Fibroblast of skin of right biceps (primary cell): ENCODE measurements at places on chromosomes 6 and 20.

DNA sequence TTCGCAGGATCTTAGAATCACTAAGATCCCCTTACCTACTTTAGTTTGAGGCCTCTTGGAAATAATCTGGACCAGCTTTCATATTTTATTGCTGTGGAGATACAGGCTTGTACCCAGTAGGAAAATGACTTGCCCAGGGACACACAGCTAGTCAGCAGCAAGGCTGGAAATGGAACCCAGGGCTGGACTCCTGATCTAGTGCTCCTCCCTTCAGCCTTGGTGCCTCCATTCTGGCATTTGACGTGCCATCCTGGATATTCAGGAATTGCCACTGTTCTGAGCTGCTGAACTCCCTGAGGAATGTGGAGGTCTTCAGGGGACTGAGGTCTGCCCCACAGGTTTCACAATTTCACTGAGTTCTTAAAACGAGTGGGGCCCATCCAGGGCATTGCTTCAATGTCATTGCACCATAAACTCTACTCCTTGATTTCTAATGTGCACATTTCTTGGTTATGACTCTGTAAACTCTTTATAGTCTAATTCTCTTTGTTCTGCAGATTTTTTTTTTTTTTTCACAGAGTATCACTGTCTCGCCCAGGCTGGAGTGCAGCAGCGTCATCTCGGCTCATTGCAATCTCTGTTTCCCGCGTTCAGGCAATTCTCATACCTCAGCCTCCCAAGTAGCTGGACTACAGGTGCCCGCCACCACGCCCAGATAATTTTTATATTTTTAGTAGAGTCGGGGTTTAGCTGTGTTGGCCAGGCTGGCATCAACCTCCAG, 26.7 kb upstream of the CDKN1A start:
- DNase-seq: no peak

DNA sequence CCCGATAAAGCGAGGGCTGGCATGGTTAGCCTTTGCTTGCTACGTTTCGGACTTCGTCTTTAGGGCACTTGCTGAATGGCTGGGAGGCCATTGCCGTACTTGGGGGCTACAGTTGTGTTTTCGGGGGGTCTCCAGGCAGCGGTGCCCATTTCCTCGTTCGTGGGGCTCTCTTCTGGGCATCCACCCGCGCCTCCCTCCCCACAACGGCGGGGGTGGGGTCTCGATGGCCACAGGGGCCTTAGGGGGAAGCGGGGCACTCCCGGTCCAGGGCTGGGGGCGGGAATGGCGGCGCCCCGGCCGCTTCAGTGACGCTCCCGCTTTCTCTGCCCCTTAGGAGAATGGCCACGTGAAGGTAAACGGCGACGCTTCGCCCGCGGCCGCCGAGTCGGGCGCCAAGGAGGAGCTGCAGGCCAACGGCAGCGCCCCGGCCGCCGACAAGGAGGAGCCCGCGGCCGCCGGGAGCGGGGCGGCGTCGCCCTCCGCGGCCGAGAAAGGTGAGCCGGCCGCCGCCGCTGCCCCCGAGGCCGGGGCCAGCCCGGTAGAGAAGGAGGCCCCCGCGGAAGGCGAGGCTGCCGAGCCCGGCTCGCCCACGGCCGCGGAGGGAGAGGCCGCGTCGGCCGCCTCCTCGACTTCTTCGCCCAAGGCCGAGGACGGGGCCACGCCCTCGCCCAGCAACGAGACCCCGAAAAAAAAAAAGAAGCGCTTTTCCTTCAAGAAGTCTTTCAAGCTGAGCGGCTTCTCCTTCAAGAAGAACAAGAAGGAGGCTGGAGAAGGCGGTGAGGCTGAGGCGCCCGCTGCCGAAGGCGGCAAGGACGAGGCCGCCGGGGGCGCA, 2.4 kb downstream of the MARCKS start:
- DNase-seq: peak; percentile 68

GRCh38 chr6:43508481-43509141, 1.5 kb downstream of the LRRC73 start:
- no peak for DNase-seq

DNA sequence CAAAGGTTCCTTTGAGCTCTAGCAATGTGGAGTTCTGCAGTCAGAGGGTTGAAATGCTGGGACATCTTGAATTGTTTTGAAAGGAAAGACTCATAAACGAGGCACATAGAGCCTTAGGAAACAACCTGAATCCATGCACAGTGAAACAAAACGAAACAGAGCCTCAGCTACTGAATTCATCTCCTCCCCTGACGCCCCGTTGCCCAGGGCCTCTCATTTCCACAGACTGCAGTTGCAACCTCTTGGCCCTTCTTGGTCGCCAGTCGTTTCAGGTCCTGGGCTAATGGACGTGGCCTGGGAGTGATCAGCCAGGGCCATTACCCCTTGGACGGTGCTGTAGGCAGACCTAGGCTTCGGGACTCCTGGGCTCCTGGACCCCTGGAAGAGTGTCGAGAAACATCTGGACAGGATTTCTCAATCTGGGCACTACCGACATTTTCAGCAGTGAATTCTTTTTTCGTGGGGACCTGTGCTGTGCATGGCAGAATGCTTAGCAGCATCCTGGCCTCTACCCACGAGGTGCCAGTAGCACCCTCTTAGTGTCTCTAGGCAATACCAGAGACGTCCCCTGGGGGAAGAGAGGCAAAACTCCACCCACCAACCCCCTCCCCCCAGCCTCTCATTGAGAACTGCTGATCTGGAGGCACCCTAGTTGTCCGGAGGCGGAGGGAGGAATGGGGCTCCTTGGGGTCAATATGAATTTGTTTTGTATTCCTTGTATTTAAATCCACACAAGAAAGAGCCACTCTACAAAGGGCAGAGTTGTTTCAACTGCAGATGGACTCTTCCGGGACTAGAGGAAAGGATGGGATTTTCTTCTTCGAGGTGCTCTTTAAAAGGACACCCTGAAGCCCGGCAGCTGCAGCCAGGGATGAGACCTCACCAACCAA, 50.2 kb downstream of the TMEM242 start:
- DNase-seq: no peak

DNA sequence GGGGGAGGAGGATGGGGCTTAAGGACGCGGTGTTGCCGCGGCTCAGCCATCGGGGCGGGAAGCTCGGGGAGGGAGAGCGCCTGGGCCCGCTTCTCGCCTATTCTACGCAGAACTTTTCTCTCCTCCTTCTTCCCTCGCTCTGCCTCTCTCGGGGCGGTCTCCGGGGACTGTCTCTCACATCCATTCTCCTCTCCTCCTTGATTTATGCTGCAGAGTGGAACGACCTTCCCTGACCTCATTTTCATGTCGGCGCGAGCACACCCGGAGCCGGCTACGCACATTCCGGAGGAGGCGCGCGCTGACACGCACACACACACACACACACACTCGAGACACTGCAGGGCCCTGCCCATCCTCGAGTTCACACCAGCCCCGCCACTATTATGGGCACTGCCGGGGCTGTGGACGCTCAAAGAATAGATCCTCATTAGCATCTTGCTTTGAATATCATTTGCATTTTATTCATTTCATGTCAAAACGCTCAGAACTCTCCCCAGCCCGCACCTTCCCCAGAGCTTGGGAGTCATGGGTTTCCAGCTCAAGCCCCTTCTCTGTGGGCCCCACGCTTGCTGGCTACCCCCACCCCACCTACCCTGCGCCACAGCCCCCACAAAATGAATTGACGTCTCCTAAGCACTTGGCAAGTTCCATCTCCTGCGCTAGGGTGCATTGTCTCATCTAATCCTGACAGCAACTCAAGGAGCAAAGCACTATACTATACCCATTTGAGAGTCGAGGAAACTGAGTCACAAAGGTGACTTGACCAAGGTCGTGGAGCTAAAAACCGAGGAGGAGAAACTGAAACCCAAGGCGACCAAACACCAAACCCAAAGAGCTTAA, 36.8 kb downstream of the NCR2 start:
- DNase-seq: peak; percentile 41
